Gastrocnemius medialis (tissue), 4 donors: ENCODE measurements at places on chromosomes 3 and 15. TPM values are rescaled to one million over a fixed set of nuclear protein-coding genes. Genes with fewer than 3 reads are reported as not detected.

CCDC71 gene
- 20.7 TPM for total RNA-seq

DNA sequence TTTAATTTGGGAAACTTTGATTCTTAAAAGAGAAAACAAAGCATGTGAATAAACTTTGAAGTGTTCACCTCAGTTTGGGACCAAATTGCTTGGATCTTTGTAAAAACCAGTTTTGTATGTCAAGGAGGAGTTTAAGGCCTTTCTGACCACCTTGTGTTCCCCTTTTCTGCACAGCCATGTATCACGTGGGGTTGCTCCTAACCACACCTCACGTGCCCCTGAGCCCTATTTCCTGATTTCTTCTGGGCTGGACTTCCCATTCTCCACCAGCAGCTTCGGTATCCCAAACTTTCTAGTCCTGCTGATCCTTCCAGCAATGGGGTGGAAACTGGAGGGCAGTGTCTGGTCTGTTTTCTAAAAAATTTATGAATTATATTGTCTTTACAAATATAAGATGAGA, 76.4 kb upstream of the STT3B start:
- no peak for DNase-seq

- DNase-seq = no peak
Measured at GRCh38 chr3:171169866-171170265, 143.3 kb upstream of the SLC2A2 start.

GRCh38 chr15:70768257-70768883, 5.0 kb upstream of the UACA start:
- DNase-seq = no peak

GRCh38 chr3:110343376-110343775, 728.2 kb upstream of the NECTIN3 start:
- no peak for DNase-seq

GRCh38 chr3:43400781-43401730, 114.7 kb downstream of the SNRK start:
- no peak for DNase-seq

GRCh38 chr3:143120716-143121240, 1.2 kb downstream of the CHST2 start:
- DNase-seq = no peak

GRCh38 chr3:67617518-67617917, 36.9 kb downstream of the SUCLG2 start:
- DNase-seq = no peak

MAP1A gene
- total RNA-seq = 13.0 TPM

CLDN16 gene
- not detected for total RNA-seq

DLG1 gene
- total RNA-seq = 41.4 TPM

GRCh38 chr3:120284747-120285507, at the start of gene GPR156:
TSS of gene GPR156 (minus strand) at chr3:120285222. CDS start at chr3:120244098, 41,124 bp downstream.
- DNase-seq = no peak

GRCh38 chr3:63762934-63763550, 56.1 kb upstream of the C3orf49 start:
- DNase-seq = no peak

CFAP91 gene
- 0.11 TPM for total RNA-seq

PDE8A gene
- 6.3 TPM for total RNA-seq

DNA sequence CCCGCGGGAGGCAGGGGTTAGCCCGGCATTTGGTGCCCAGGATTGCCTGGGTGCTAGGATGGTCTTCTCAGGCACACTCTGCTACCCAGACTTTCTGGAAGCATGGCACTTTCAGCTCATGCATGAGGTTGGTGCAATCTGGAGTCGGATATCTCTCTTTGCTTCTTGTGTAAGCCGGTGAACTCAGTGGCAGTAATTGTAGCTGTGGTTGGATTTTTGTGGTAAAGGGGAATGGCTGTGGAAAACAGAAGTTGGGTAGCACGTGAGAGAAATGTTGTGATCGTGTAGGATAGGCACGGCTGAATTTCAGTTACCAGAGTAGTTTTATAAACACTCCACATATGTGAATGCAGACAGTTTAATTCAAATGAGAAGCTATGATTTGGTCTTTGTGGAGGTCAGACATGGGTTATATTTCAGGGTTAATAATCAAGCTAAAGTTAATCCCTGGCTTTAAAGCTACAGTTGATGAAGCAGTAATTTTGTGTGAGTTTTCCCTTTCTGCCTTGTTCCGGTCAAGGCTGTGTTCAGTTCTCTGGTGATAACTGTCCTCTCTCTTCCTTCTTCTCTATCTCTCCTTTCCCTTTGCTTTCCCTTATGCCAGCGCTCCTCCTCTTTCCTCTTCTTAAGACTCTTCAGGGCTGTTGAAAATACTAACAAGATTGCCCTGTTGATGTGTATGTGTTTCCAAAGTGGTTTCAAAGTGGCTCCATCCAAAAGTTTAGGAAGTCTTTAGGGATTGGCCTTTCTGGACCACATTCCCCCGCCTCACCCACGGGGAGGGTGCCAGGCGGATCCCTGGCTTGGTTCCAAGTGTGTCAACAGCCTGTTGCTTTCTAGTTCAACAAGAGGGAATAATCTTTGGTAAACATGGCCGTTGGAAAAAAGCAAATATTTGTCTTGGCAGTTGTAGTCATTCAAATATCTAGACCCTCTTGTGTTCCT, 404.6 kb upstream of the C2CD4B start:
- DNase-seq = peak; percentile 37

DNA sequence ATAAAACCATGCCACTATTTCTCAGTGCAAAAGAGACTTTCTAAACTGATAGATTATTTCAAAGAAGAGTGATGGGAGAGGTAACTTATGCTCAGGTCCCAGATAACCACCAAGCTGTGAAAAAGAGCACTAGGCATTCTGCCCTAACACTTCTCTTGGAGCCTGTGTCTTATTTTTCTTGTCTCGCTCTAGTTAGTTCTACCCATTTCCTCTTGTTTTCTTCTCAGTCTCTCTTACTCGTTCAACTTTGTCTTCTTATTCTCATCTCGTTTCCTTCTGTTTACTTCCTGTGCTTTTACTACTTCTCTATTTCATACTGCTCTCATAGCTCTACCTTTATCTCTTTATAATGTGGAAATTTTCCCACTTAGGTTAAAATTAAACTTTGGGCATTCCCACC, 91.8 kb upstream of the CGNL1 start:
- no peak for DNase-seq

GRCh38 chr3:17979252-17979651, 236.8 kb upstream of the TBC1D5 start:
- no peak for DNase-seq

- no peak for DNase-seq
Measured at GRCh38 chr15:66039117-66039871, 170.0 kb downstream of the RAB11A start.

STRA6 gene
- total RNA-seq = not detected

DNA sequence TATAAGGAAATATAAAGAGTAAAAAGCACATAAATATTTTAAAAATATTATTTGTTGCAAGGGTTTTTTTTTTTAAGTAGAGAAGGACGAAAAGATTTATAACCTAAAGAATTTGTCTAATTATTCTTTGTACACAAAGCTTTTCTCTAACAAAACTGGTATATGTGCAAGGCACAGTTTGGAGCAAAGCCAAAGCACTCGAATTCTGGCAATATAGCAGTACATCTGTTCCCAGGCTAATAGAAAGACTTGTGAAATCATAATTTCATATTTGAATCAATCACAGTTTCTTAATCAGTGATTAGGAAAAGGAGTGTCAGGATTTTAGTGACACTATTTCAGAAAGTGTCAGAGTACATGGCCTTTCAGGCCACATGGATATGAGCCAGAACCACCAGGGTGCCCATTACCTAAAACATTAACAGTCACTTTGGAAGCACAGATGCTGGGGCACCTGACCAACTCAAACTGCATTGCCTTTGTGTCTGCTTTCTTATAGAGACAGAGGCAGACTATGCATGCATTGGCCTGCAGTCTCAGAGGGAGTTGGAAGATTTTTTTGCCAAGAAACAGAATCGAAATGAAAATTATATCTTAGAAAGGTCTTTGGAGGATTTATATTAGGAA, 651.8 kb upstream of the SGO1 start:
- no peak for DNase-seq

DNA sequence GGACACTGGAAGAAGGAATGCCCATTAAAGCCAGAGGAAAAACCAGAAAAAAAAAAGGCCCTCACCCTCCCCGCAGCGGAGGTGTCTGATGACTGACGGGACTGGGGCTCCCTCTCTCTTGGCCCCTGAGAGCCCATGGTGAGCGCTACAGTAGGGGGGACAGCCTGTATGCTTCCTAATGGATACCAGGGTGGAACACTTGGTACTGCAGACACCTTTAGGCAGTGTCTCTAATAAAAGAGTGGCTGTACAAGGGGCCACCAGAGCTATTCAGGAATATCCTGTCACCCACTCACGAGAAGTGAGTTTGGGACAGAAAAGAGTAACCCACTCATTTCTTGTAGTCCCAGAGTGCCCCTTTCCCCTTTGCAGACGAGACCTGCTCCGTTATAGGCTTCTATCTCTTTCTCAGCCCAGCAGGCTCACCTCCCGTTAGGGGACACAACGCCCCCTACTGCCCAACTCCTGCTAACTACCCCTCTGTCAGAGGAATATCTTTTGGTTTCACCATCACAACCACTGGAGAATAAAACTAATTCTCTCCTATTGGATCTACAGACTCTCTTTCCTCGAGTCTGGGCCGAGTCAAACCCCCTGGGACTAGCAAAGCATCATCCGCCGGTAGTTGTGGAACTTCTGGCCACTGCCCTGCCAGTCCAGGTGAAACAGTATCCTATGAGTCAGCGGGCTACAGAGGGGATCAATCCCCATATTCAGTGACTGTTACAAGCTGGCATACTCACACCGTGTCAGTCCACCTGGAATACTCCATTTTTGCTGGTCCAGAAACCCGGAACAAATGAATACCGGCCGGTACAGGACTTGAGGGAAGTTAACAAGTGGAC, 40.8 kb downstream of the ZBTB11 start:
- DNase-seq = peak; percentile 3

GPR149 gene
- total RNA-seq = not detected

OXTR gene
- total RNA-seq = not detected

GRCh38 chr15:41513506-41514227, at the start of gene LTK:
TSS of gene LTK (minus strand) at chr15:41513827. CDS start at chr15:41513709, 118 bp downstream.
- DNase-seq = no peak

DNA sequence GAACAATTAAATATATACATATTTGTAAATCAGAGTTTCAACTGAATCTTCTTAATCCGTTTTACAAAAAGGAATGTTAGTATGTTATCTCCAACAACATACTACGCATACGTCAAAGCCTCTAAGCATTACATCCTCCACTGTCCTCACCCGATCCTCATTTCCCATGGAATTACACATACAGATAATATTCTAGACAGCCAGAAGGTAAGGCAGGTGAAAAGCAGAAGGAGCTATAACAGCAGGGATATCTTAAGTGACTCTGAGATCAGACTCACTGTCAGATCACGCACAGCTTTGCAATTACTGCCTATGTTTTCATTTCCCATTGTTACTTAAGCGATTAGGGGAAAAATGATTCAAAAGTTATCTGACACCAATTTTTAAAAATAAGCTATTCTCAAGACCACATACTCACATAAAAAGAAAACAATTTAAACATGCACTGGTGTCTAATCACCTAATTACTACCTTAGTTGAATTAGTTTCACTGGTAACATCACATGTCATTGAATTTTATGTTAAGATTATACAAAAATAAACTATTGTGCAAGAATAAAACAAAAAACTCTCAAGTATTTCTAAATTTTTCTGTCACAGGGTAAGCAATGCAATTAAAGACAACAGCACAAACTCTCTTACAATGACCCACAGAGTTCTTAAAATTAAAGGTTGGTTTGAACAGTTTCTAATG, 92.8 kb downstream of the TBL1XR1 start:
- no peak for DNase-seq

BLOC1S6 gene
- total RNA-seq = 38.2 TPM

- DNase-seq = no peak
Measured at GRCh38 chr15:48031466-48031865, 89.3 kb upstream of the SLC24A5 start.

- no peak for DNase-seq
Measured at GRCh38 chr3:185089343-185089742, 63.5 kb downstream of the C3orf70 start.

FAM81A gene
- 0.07 TPM for total RNA-seq

IL5RA gene
- not detected for total RNA-seq

- no peak for DNase-seq
Measured at GRCh38 chr3:178155521-178155920, 380.7 kb upstream of the KCNMB2 start.

- DNase-seq = no peak
Measured at GRCh38 chr3:146342989-146343388, 92.1 kb upstream of the PLSCR4 start.

GRCh38 chr3:168072323-168072650, 23.4 kb downstream of the GOLIM4 start:
- DNase-seq = no peak

DNA sequence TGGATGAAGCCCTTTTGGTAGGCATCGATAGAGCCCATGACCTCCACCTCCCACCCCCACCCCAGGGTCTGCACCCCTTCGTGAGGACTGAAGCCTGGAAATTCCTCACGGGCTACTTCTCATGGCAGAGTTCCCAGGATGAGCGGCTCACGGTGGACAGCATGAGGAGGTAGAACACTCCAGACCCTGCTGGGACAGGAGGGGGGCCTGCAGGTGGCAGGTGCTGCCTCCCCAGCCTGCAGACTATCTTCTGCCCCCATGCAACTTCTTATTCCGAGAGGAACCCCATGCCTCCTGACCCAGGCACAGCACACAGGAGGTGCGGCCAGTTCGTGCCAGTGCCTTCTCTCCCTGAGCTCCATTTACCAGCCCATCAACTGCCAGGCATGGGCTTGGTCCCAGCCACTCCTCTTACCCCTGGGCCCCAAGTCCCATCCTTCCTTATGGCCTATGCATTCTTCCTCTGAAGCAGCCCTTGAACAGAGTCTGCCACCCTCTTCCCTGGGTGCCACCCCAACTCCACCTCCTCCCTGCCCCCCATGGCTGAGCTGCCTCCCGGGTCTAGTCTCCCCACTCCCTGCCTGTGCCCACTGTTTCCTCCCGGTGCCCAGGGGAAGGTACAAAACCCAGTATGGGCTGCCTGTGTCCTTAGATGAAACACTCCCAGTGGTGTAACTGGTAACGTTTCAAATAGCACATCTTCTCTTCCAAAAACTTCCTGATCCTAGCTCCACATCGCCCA, 8.4 kb downstream of the TBC1D21 start:
- no peak for DNase-seq
